ENCODE measurements at places on chromosomes 2 and 18. TPM values are rescaled to one million over a fixed set of nuclear protein-coding genes. Genes with fewer than 3 reads are reported as not detected.

The TUBA4B gene
- not detected for total RNA-seq

The LIMS3 gene
- 0.46 TPM for total RNA-seq

The VRK2 gene
- 23.8 TPM for total RNA-seq

The RBM45 gene
- 13.9 TPM for total RNA-seq

DNA sequence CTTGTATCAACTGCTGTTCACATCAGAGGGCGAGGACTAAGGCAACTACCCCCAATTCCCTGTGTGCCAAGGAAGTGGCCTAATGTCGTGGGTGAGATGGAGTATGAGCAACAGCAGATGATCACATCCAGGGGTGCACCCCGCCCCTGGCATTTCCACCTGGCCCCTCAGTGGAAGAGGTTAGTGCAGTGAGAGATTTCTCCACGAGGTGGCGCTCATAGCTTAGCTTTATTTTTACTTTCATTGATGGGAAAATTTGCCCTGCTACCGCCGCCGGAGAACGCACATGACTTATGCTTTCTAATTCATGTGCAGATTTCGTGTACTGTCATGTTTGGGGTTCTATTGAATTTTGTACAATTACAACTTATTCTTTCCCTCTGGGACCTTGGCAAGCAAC, 470.6 kb upstream of the MEX3C start:
- H3K4me3 ChIP-seq = no peak overlapping the region
- no peak overlapping the region for H3K27ac ChIP-seq
- peak; percentile 68 for DNase-seq
- peaks cover 11% of the 10 kb centered on the region for H3K36me3 ChIP-seq
- H3K4me1 ChIP-seq = no peaks in the 10 kb centered on the region

DNA sequence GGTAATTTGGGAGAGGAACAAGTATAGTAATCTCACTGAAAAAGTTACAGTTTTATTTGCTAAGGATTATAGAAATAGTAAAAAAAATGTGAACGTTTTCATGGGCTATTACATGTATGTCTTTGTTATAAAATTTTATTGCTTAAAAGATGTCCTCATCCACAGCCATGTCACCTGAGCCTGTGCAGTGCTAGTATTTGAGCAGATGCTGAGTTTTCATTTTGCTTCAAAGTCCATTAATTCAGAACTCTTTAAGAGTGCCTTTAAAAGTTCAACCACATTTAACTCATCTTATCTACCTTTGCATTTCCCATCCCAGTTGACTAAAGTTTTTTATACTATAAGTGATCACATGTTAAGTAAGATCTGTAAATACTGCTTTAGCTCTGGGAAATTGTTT, 52.6 kb downstream of the DPP10 start:
- no peak overlapping the region for H3K27ac ChIP-seq
- no peaks in the 10 kb centered on the region for H3K4me1 ChIP-seq
- H3K27me3 ChIP-seq = no peaks in the 10 kb centered on the region
- H3K4me3 ChIP-seq = no peak overlapping the region

- H3K36me3 ChIP-seq = no peaks in the 10 kb centered on the region
- no peaks in the 10 kb centered on the region for H3K4me1 ChIP-seq
Observed at GRCh38 chr2:114068438-114068837, 178.5 kb downstream of the ACTR3 start.

DNA sequence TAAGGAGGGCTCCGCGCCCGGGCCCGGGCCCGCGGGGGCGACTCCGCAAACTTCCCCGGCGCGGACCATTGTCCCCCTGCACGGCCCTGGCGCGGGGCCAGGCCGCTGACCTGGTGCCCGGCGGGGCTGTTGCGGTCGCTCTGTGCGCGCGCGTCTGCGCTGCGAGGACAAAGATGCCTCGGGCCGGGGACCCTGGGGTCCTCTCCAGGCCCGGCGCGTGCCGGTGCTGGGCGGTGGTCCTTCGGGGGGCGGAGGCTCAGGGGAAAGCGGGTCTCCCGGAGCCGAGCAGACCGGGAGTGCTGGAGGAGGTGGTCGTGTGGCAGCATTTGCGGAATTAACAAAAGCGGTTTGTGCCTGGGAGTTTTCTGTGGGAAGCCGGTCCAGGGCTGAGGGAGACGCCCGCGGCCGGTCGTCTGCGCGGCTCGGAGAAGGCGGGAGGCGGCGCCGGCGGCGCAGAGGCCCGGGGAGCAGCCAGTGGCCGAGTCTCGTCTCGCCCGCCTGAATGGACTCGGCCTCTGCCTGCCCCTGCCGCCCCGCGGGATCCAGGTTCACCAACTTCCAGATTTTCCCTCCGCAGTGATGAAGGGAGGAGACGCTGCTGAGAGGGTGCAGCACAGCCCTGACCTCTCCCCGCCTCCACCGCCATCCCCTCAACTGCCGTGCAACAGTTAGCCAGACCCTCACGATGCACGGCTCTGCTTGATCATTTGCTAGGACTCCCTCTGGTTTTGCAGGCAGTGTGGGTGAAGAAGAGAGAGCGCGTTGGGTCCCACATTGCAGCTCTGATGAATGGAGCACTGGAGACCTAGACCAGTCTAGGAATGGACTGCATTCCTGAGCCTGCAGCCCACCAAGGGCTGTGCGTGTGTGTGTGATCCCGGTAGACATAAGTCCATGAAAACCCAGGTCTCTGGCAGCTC, 705 bp downstream of the EFR3B start:
- peak overlapping the region; percentile 91 for H3K4me3 ChIP-seq
- H3K36me3 ChIP-seq = peaks cover 16% of the 10 kb centered on the region
- no peaks in the 10 kb centered on the region for H3K4me1 ChIP-seq
- H3K27ac ChIP-seq = no peak overlapping the region

- H3K36me3 ChIP-seq = peaks cover 5% of the 10 kb centered on the region
- no peak for DNase-seq
- H3K27me3 ChIP-seq = no peaks in the 10 kb centered on the region
- no peaks in the 10 kb centered on the region for H3K4me1 ChIP-seq
- no peak overlapping the region for H3K4me3 ChIP-seq
- H3K27ac ChIP-seq = no peak overlapping the region
Observed at GRCh38 chr2:36680012-36680411, 16.5 kb upstream of the VIT start.

DNA sequence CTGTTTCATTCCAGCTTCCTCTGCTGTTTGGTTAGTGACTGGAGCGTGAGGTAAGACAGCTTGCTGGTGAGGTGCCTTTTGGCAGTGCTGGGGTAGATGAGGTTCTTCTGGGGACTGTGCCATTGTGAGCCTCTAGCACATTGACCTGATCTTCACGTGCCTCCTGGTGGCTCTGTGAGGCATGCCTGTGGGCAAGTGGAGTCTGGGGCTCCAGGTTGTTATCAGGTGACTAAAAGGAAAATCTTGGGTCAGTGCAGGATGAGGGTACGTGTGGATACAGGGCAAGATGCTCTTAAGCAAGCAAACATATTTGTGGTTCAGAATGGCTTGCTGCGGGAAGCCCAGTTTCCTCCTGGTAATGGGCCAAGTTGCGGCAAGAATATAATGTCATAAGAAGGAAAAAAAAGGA, 75.4 kb downstream of the FHOD3 start:
- no peak overlapping the region for H3K27ac ChIP-seq
- peaks cover 15% of the 10 kb centered on the region for H3K36me3 ChIP-seq
- no peaks in the 10 kb centered on the region for H3K4me1 ChIP-seq
- H3K4me3 ChIP-seq = no peak overlapping the region
- H3K27me3 ChIP-seq = no peaks in the 10 kb centered on the region

- no peak overlapping the region for H3K27ac ChIP-seq
- no peaks in the 10 kb centered on the region for H3K4me1 ChIP-seq
- no peaks in the 10 kb centered on the region for H3K27me3 ChIP-seq
- no peaks in the 10 kb centered on the region for H3K36me3 ChIP-seq
- H3K4me3 ChIP-seq = no peak overlapping the region
- no peak for DNase-seq
Observed at GRCh38 chr2:202344178-202344577, 31.9 kb upstream of the BMPR2 start.

- DNase-seq = no peak
- no peaks in the 10 kb centered on the region for H3K36me3 ChIP-seq
- no peaks in the 10 kb centered on the region for H3K4me1 ChIP-seq
- no peak overlapping the region for H3K4me3 ChIP-seq
- no peaks in the 10 kb centered on the region for H3K27me3 ChIP-seq
- no peak overlapping the region for H3K27ac ChIP-seq
Observed at GRCh38 chr2:190578158-190579057, 43.9 kb upstream of the NEMP2 start.

DNA sequence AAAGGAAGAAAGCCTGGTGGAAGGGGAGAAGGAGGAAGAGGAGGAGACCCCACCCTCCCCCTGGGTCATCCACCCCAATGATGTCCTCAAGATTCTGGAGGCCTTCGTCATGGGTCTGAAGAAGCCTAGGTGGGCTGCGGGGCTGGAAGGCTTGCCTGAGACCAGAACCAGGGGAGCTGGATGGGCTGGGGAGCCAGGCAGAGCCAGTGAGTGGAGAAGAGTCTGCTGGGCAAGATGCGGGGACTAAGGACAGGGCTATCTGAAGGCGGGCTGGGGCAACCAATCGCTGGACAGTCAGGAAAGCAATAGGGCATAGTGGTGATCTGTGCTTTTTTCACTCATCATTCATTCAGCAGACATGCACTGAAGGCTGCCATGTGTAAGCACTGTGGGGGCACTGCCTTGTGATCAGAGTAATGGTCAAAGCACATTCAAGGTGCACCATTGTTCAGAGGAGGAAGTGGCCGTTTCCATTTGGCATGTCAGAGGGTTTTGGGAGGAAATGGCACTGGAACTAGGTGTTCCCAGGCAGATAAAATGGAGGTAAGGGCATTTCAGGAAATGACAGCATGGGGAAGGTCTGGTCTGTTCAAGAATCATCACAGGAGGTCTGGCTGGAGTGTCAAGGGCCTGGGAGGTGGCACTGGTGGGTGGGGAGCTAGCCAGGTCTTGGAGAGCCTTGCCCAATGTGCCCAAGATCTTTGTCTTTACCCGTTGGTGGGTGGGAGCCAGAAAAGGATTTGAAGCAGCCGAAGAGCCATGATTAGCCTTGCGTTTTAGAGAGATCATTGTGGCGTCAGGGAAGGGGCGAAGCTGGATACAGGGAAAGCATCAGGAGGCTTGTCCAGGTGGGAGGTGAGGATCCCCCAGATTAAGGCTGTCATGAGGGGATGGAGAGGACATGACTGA, 24.2 kb downstream of the OTOF start:
- DNase-seq = no peak
- H3K4me1 ChIP-seq = no peaks in the 10 kb centered on the region

DNA sequence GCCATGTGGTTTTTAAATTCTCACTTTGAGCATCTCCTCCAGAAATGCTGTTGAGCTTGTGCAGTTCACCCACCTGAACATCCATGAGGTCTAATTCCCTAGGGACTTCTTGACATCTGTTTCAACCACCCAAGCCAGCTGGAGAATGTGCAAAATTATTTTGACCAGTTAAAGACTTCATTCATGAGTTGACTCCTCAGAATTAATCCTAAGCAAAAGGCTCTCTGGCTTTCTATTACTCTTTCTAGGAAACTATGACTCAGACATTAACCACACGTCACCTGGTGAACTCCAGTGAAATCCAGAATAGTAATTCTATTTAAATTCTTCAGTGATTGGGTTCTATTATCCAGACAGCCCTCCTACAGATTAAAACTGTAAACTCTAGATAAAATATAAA, 247.5 kb downstream of the NBAS start:
- no peaks in the 10 kb centered on the region for H3K4me1 ChIP-seq
- H3K36me3 ChIP-seq = peaks cover 15% of the 10 kb centered on the region

DNA sequence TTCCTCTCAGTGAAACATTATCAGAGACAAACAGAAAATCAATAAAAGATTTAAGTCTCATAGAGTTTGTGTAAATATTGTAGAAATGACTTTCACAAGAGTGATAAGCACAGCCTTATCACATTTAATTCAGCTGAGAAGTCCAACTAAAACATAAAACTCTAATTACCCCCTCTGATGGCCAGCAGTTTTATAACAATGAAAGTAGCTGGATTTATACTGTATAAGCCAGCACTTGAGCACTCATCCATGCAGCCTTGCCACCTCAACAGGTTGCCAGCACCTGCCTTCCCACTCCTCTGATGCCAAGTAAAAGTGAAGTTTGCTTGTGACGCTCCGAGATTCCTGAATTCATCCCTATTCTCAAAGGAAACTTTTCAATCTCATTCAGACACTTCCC, 103.0 kb upstream of the STK39 start:
- H3K4me1 ChIP-seq = peaks cover 4% of the 10 kb centered on the region
- no peak overlapping the region for H3K4me3 ChIP-seq
- no peaks in the 10 kb centered on the region for H3K27me3 ChIP-seq
- H3K27ac ChIP-seq = no peak overlapping the region
